ENCODE measurements at places on chromosomes 4 and X. TPM values are rescaled to one million over a fixed set of nuclear protein-coding genes. Genes with fewer than 3 reads are reported as not detected.

Gene HTT
- total RNA-seq = 83.8 TPM

Gene RPGR
- 17.7 TPM for total RNA-seq

Gene FHDC1
- 4.0 TPM for total RNA-seq

Gene DGAT2L6
- total RNA-seq = not detected

Gene CHIC2
- total RNA-seq = 33.1 TPM

Gene TEX13C
- total RNA-seq = not detected

Gene CXCL11
- total RNA-seq = not detected

DNA sequence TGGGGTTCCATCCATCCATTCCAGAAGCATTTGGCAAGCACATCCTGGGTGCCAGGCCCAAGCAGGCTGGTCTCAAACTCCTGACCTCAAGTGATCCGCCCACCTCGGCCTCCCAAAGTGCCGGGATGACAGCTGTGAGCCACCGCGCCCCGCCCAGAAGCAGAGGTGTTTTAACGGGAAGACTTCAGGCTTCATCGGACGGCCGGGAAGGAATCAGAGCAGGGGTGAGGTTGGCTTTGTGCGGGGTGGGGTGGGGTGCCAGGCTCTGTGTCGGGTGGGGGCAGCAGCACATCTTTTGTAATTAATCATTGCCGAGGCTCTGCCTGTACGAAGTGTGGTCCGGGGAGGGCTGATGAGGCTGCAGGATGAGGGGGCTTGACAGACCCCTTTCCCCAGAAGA is 5.1 kb upstream of the SLC25A6 start:
- DNase-seq = no peak

GRCh38 chr4:154577324-154577723 is 13.2 kb downstream of the FGA start:
- DNase-seq = no peak

DNA sequence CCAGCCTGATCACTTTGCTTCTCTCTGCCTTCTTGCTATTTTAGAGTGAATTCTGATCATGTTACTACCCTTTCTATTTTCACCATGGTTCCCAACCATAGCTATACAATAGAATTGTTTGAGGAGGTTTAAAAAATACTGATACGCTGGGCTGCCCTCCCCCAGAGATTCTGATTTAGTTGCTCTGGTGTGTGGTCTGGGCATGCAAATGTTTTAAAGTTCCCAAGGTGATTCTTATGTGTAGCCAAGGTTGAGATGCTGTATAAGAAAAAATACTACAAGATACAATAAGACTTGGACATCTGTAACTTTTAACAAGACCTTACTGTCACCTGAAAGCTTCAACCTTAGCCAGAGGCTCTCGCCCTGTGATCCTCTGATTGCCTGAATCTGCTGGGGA is 22.2 kb upstream of the INTS6L start:
- no peak for DNase-seq

DNA sequence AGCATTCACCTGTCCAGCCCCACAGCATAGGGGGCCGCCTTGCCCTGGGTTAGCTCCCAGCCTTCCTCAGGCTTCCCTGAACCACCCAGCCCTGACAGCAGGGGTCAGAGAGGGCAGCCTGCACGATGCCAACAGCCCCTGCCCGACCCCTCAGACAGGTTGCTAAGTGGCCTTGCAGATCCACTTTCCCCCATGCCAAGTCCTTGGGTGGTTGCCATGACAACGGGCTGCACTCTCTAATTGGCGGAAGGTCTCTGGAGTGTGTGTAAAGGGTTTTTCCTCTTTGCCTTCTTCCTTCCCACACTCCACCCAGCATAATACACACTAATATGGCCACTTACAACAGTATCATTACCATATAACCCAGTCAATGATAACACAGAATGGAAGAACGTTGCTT is 99.6 kb upstream of the AFAP1 start:
- peak; percentile 79 for DNase-seq

- no peak for DNase-seq
Observed at GRCh38 chrX:39176105-39176504, 374.8 kb downstream of the MID1IP1 start.

DNA sequence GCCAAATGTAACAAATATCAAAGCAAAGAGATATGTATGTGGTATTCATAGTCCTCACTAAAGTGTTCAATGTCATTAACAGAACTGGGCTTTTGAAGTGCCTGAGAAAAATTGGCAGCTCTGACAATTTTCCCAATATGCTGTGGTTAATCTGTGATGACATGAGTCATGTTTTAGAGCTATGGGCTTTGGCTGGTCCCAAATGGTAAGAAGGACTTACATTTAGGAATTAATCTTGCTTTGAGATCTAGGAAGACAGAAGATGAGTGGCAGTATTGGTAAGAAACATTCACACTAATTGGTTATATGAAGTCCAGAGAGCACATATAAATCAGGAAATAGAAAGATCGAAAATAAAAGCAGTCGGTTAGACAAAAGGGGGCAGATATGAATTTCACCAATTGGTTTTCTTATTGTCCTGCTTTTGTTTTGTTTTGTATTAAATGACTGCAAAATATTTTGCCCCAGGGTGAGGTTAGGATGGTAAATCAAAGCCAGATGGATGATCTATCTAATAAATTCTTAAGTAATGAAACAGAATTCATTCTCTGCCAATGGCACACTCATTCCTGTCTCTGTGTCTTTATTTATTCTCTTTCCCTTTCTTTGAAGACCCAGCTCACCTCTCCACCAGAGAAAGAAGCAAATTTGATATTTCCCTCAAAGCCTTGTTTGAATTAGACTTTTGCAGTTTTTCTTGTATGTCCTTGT is 993.1 kb downstream of the RPA4 start:
- no peak for DNase-seq

DNA sequence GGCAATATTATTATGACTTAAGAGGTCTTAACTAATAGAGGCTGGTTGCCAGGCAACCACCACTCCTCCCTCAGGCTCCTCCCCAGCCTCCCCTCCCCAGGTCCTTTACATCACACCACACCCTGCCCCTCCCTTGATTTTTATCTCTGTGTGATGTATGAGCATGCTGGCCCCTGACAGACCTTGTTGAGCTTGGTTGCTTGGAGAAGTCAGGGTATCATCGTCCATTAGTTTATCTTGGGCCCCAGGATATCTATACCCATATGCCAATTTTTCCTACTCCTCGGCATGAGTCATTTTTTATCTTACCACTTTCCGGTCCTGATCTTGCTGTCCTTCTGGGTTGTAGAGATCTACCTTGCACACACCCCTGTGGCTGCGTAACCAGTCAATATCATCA is 2.5 kb downstream of the AKAP4 start:
- DNase-seq = no peak

DNA sequence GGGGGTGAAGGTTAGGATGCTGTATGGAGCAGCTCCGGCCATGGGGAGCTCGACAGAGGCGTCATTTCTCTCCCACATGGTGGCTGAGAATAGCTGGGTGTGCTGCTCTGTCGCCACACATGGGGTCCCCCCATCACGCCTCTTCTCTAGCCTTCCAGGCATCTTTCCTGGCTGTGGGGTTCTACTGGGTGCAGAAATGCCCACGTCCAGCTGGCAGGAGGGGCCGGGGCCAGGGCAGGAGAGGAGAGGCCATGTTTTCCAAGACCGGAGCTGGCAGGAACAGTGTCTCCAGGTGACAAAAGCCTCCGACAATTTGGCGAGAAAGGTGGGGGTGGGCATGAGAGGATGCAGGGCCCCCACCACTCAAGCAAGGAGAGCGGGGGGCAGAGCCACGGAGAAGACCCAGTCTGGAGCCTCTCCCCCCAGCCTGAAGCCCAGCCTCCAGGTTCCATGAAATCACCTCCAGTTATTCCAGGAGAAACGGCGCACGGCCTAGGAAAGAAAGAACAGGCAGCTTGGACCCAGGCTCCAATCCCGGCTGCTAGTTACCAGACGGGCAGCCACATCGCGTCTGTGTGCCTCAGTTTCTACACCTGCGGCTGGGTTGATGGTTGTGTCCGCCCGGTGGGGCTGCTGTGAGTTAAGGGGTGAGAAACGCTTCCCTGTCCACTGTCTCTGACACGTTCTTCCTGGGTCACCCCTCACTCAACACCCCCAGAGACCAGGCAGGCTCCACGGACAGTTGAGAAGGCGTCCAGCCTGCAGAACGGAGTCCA is 27.4 kb upstream of the SPON2 start:
- DNase-seq = no peak

DNA sequence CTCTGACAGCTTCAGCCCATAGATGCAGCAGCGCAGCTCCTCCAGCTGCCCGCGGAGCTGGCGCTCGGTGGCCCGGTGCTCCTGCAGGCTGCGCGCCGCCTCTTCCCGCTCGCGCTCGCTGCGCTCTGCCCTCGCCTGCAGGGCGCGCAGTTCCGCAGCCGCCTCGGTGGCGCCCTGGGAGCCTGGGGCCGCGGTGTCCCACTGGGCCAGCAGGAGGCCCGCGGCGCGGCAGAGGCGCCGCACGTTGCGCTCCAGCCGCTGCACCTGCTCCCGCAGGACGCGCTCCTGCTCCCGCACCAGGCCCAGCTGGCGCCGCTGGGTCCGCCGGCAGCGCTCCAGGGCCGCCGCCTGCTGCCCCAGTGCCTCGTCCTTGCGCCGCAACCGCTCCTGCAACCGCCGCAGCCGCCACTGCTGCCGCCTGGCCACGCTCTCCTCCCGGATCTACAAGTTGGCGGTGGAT is 10.1 kb downstream of the C4orf50 start:
- DNase-seq = no peak

DNA sequence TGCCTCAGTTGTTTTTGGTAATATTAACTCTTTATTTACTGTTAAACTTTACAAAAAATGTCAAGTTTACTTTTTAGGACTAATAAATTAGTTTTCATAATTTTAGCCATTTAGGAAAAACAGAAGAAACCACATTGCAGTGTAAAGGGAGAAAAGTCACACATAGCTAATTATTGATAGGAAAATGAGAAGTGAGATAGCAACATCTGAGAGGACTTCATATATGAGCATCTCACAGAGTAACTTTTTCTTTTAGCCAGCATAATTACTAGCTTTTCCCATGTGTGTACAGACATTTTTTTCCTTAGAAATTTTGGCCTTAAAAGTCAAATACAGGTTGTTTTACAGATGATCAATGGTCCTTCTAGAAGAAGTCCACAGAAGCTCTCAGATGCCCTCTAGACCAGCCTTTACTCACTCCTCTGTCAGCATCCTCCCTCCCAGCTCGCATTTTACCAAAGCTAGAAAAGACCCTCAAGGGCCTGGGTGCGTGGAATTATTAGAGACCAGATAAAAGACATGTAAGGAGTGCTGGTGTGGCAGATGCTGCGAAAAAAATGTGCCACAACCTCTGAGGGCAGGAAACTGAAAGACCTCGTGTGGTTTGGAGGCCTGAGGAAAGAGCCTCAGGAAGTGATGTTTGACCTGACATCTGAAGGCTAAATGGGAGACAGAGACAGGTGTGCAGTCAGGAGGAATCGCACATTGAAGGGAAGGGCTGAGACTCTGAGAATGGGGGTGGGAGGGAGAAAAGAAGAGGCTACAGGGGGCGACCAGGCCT is 156.9 kb downstream of the CBR4 start:
- DNase-seq = no peak

DNA sequence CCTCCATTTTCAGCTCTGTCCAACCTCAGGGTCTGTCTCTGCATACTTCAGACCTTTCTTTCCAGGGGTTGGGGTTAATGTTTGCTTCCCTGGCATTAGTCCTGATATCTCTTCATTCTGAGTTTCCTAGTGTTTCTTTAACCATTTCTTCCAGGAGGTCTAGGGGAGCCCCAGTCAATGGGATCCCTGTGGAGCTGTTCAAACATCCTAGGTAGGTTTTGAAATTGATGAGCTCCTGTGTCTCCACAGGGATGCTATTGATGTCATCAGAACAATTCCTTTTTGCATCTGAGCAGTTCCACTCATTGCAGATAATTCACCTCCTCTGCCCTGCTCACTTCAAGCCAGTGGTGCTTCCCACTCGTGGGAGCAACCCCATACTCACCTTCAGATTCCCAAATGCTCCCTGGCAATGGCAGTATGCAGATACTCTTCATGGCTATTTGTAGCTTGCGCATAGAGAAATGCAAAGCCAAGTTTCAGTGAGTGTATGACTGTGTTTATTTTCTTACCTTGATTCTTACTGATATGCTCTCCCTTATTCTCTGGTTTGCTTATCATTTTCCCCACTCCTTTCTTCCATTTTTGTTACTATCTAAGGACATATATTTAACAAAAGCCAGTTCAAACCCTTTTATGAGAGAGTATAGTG is 33.7 kb upstream of the LIMCH1 start:
- no peak for DNase-seq

GRCh38 chrX:28487818-28488217 is 99.4 kb upstream of the IL1RAPL1 start:
- no peak for DNase-seq

- DNase-seq = no peak
Observed at GRCh38 chrX:28542791-28543190, 44.5 kb upstream of the IL1RAPL1 start.

GRCh38 chrX:30489323-30489722 is 88.2 kb downstream of the TASL start:
- DNase-seq = no peak

DNA sequence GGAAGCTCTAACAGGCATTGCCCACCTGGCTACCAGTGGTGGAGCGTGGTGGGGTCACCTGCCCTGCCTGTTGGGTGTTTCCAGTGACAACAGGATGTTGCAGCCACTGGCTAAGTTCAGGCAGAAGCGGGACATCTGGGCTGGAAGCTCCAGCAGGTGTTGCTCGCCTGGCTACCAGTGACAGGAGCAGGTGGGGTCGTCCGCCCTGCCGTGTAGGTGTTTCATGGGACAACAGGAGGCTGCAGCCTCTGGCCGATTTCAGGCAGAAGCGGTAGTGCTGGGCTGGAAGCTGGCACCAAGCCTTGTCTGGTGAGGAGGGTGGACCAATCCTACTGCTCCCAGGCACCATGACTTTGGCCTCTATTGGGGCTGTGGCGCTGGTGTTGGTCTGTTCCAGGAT is 39.4 kb downstream of the RIPPLY1 start:
- DNase-seq = no peak

- DNase-seq = no peak
Observed at GRCh38 chr4:175280153-175280552, 362.0 kb downstream of the ADAM29 start.

- no peak for DNase-seq
Observed at GRCh38 chr4:185249105-185249504, 39.7 kb downstream of the SNX25 start.

- no peak for DNase-seq
Observed at GRCh38 chr4:79212311-79212710, 113.5 kb downstream of the NAA11 start.

GRCh38 chr4:76811604-76812412 is 86.1 kb downstream of the SOWAHB start:
- no peak for DNase-seq

- no peak for DNase-seq
Observed at GRCh38 chr4:160319221-160319867, 1216.5 kb downstream of the RAPGEF2 start.

DNA sequence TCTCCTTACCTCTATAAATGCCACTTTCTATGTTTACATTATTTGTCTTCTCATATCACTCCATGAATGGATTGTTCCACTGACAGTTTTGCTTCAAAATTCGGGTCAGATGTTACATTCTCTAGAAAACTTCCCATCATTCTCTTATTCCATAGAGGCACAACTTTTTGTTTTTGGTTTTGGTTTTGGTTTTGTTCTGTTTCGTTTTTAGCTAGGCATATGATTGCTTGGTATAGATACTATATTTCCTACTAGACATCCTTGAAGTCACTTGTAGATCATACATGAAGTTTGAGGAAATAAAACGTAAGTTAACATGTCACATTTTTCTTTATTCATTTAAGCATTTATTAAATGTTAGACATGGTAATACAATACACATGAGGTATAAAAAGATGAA is 961.0 kb downstream of the PCDH18 start:
- DNase-seq = no peak
